ENCODE measurements at places on chromosomes 12 and 14. TPM values are rescaled to one million over a fixed set of nuclear protein-coding genes. Genes with fewer than 3 reads are reported as not detected.

The ADAM20 gene
- 0.27 TPM for total RNA-seq

The REC8 gene
- total RNA-seq = 1.4 TPM

The IL22 gene
- not detected for total RNA-seq

The LRP1 gene
- 50.6 TPM for total RNA-seq

The GPR132 gene
- total RNA-seq = 0.60 TPM

The CCDC177 gene
- not detected for total RNA-seq

The MYO1H gene
- total RNA-seq = 0.10 TPM

DNA sequence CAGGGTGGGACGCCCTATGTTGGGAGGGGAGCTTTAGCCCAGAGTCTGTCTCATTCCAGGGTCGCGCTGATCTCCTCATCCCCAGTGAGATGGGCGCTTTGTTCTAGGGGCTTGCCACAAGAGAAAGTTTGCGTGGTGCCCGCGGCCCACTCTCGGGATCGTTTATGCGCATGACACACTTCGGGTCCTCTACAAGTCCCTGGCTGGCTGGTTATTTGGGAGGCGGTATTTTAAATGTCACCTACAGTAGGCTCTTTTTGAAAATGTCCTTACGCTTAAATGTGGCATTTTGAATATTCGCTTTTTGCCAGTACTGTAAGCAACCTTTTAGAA, 541 bp downstream of the GOLT1B start:
- no peaks in the 10 kb centered on the region for H3K27me3 ChIP-seq
- peaks cover 22% of the 10 kb centered on the region for H3K36me3 ChIP-seq
- H3K27ac ChIP-seq = peak overlapping the region; percentile 89
- DNase-seq = no peak
- H3K4me1 ChIP-seq = peaks cover 40% of the 10 kb centered on the region

GRCh38 chr12:104951759-104952509, 6.2 kb downstream of the SLC41A2 start:
- no peak overlapping the region for H3K27ac ChIP-seq
- H3K36me3 ChIP-seq = no peaks in the 10 kb centered on the region
- no peaks in the 10 kb centered on the region for H3K4me1 ChIP-seq
- no peaks in the 10 kb centered on the region for H3K27me3 ChIP-seq
- no peak for DNase-seq

DNA sequence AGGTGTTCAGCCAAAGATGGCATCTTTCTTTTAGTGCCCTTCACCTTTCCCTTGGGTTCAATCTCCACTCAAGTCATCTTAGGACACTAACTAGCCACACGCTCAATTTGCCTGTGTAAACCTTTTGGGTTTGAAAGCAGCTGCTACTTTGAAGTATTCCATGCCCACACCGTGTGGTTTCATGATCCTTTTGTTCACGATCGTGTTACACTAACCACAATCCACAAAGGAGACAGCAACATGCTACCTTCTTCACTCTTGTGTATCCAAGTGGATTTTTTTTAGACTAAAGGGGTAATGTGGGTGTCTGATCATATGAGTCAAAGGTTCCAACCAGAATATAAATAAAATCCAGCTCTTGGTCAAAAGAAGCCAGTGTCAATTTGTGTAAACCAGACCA, 122.7 kb upstream of the FAR2 start:
- no peaks in the 10 kb centered on the region for H3K36me3 ChIP-seq
- no peaks in the 10 kb centered on the region for H3K4me1 ChIP-seq
- no peak for DNase-seq

DNA sequence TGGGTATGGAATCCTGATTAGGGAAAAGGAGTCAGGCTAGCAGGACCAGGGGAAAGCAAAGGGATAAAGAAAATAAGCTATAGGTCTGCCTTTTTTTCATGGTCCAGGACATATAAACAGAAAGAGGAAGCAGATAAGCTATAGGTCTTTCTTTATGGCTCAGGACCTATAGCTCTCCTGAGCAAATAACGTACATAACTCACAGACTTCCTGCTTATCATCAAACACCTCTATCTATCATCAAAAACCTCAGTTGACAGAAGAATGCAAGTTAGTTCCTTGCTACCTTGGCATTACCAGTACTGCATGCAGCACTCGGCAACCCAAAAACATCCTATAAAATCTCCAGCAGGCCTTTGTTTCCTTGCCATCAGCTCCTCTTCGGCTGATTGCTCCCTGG, 238.7 kb upstream of the OR4E1 start:
- H3K27ac ChIP-seq = no peak overlapping the region
- no peaks in the 10 kb centered on the region for H3K27me3 ChIP-seq

DNA sequence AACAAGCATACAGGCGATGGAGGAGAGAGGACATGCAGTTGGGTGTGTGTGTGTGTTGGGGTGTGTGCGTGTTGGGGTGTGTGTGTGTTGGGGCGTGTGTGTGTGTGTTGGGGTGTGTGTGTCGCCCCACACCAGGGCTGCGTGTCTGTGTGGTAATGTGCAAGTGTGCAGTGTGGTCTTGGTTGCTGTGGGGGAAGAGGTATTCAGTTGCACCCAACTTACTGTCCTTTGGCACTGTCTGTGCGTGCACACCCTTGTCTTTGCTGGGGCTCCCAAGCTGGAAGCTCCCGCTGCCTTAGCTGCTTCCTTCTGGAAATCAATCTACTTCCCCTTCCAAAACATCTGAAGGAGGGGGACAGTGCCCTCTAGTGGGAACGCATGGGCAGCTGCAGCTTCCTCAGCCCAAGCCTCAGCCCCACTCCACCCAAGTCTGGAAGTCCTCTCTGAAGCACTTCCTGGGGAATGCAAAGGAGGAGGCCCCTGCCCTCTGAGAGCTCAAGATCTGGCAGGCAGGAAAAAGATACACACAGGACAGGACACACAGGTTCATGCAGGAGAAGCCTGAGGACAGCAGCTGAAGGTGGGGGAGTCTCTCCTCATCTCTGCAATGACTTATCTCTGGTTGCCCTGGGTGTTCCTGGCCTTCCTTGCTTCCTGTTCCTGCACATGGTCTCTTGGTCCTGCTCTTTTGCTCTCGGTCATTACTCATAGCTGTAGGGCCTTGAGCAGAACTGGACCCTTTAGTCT, 13.1 kb downstream of the ASIC1 start:
- no peaks in the 10 kb centered on the region for H3K27me3 ChIP-seq
- peaks cover 3% of the 10 kb centered on the region for H3K4me1 ChIP-seq
- H3K4me3 ChIP-seq = no peak overlapping the region
- H3K27ac ChIP-seq = no peak overlapping the region

DNA sequence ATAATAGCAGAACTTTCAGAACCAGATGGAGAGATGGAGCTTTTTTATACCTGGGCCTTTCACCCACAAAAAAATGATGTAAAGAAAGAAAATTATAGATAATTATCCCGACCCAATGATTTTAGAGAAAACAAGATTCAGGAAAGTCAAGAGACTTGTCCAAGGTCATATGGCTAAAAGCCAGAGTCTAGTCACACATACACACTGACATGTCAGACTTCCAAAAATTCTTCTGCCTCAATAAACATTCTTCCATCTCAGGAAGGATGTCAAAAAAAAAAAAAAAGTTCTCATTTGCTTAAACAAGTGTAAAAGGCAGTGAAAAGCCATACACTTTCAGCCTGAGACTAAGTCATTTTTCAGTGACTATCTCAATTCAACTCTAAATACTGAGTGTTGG, 116.0 kb downstream of the PRICKLE1 start:
- no peaks in the 10 kb centered on the region for H3K27me3 ChIP-seq
- no peak for DNase-seq
- peaks cover 4% of the 10 kb centered on the region for H3K4me1 ChIP-seq
- H3K27ac ChIP-seq = no peak overlapping the region

GRCh38 chr12:120327593-120327992, at the start of gene PLA2G1B:
TSS of gene PLA2G1B (minus strand) at chr12:120327779. CDS start at chr12:120327753, 26 bp downstream.
- H3K36me3 ChIP-seq = no peaks in the 10 kb centered on the region
- H3K27me3 ChIP-seq = peaks cover 4% of the 10 kb centered on the region
- no peaks in the 10 kb centered on the region for H3K4me1 ChIP-seq
- H3K27ac ChIP-seq = no peak within 1 kb of the TSS
- H3K4me3 ChIP-seq = no peak within 1 kb of the TSS

DNA sequence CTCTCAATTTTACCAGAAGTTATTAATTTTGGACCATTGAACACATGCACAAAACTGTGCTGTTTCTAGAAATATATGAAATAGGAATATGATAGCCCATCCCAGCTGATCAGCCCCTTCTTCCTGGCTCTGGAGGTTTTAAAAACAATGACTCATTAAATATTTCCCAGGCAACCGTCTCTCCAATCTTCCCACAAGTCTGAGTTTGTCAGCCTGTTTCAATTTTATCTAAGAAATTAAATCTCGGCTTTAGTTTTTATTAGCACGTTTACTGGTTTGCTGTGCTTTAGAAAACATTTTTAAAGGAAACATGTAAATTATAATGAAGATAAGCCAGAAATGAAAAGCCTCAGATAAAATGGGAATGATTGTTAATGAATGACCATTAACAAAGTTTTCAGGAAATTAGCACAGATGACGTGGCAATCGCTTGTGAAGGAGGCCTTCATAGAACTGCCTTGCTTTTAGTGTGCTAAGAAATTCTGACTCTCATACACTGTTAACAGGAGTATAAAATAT, 89.3 kb upstream of the RAP1B start:
- no peaks in the 10 kb centered on the region for H3K4me1 ChIP-seq
- no peak for DNase-seq
- H3K4me3 ChIP-seq = no peak overlapping the region
- no peak overlapping the region for H3K27ac ChIP-seq

GRCh38 chr12:70948236-70948975, 27.9 kb upstream of the PTPRR start:
- H3K4me1 ChIP-seq = no peaks in the 10 kb centered on the region
- no peaks in the 10 kb centered on the region for H3K27me3 ChIP-seq
- H3K36me3 ChIP-seq = no peaks in the 10 kb centered on the region
- H3K27ac ChIP-seq = no peak overlapping the region
- DNase-seq = no peak
- H3K4me3 ChIP-seq = no peak overlapping the region

- H3K27ac ChIP-seq = no peak overlapping the region
- H3K4me1 ChIP-seq = no peaks in the 10 kb centered on the region
- no peak for DNase-seq
Observed at GRCh38 chr12:13735734-13736133, 245.7 kb downstream of the GRIN2B start.

GRCh38 chr12:48165089-48165981, 8.0 kb upstream of the ASB8 start:
- no peaks in the 10 kb centered on the region for H3K36me3 ChIP-seq
- no peaks in the 10 kb centered on the region for H3K27me3 ChIP-seq
- no peak for DNase-seq
- peaks cover 31% of the 10 kb centered on the region for H3K4me1 ChIP-seq
